ENCODE measurements at places on chromosomes 6 and 20.

GRCh38 chr6:55979526-55979925 is 104.1 kb upstream of the BMP5 start:
- DNase-seq = no peak

GRCh38 chr6:28311139-28311823 is 24.7 kb downstream of the ZSCAN31 start:
- DNase-seq = no peak

DNA sequence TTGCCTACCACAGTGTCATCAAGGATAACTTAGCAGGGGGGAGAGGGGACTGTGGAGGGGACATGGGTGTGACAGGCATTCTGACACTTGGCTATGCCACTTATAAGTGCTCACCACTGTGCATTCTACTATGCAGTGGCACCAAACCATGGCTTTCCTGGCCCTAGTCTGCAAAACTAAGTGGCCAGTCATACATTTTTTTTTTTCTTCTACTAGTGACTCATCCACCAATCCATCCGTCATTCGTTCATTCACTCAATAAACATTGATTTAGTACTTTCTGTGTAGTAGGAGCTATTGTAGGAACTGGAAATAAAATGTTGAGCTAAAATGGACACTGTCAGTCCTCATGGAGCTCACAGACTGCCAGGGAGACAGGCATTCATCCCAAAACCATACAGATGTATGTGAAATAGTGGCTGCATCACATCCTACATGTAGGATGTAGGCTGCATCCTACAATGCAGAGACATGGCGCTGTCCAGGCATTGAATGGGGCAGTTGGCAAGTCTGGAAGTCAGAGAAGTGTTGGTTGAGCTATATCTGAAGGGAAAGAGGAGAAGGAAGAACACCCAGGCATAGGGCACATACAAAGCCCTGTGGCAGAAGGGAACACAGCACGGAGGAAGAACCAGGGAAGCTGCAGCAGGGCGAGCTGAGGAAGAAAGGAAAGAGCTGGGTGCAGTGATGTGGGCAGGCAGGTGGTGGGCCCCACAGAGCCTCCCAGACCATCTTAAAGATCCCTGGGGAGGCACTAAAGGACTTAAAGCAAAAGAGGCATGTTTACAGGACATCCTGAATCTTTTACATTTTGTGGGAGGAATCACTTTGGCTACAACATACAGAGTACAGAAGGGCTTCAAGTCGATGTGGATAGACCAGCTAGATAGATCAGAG is 224.4 kb downstream of the UST start:
- DNase-seq = no peak

DNA sequence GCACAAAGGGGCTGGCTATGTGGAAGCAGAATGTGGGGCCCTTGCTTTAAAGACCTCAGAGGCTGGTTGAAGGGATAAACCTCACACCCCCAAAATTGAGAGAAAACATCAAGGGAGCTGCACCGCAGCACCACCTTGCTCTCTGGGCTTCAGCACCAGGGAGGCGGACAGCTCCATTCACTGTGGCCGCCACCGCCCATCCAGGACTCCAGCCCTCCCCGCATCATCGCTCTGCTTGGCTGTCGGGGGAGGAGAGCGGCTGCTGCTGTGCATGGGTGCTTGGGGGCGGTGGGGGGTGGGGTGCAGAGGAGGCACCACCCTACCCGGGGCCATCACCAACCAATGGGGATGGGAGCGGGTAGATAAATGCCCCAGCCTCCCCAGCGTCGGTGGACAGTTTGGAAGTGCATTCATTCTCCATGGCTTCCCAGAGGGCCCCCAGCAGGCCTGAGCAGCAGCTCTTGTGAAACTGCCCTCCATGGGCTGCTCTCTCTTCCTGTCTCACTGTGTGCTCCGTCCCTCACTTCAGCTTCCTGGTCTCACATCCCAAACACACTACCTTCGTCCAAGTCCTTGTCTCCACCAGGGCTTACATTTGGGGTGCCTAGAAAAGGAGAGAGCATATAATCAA is 75.7 kb upstream of the BHLHE23 start:
- DNase-seq = no peak

- DNase-seq = no peak
Observed at GRCh38 chr6:159691963-159692287, 1.1 kb downstream of the SOD2 start.

GRCh38 chr6:166318649-166319600 is 10.7 kb upstream of the PRR18 start:
- DNase-seq = no peak

GRCh38 chr6:7053125-7053774 is 54.5 kb upstream of the RREB1 start:
- DNase-seq = no peak

- no peak for DNase-seq
Observed at GRCh38 chr6:124688369-124688768, 273.9 kb upstream of the RNF217 start.
